Heart right ventricle (tissue), 16 donors: ENCODE measurements at places on chromosomes 12 and 14. TPM values are rescaled to one million over a fixed set of nuclear protein-coding genes. Genes with fewer than 3 reads are reported as not detected.

PRH2 gene
- not detected for polyA plus RNA-seq

SYCP3 gene
- polyA plus RNA-seq = 0.07 TPM

C12orf42 gene
- not detected for polyA plus RNA-seq

KIF26A gene
- polyA plus RNA-seq = 5.9 TPM

ASCL1 gene
- polyA plus RNA-seq = not detected

SERPINA5 gene
- 2.0 TPM for polyA plus RNA-seq

RPS26 gene
- polyA plus RNA-seq = 1,370 TPM

PARP2 gene
- 13.5 TPM for polyA plus RNA-seq

SLC8A3 gene
- not detected for polyA plus RNA-seq

GUCY2C gene
- not detected for polyA plus RNA-seq

SLC38A4 gene
- polyA plus RNA-seq = 0.06 TPM

TMEM120B gene
- polyA plus RNA-seq = 7.7 TPM

- no peak for DNase-seq
Measured at GRCh38 chr12:10563002-10563401, 50.4 kb downstream of the MAGOHB start.

GRCh38 chr12:108969622-108970021 is 51.2 kb downstream of the SVOP start:
- DNase-seq = no peak

- no peak for DNase-seq
Measured at GRCh38 chr12:2792671-2793500, 1.9 kb upstream of the FKBP4 start.

DNA sequence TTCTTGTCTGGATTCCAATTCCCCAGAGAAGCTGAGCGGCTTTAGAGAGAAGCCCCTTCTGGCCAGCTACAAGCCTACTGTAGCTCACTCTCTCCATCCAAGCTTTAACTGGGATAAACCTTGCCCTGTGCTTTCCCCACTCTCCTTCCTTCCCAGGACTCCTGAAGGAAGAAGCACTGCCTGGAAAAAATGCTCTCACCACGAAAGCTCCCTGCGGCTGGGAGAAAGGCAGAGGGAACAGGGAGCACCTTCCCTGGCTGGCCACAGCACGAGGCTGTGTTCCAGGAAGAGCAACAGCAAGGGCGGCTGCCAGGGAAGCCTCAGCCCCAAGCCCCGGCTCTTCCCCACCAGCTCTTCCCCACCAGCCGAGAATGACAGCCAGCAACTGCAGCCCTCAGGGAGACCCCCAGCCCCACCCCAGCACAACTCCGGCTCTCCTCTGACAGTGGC is 40.8 kb upstream of the PNMA1 start:
- DNase-seq = peak; percentile 44

DNA sequence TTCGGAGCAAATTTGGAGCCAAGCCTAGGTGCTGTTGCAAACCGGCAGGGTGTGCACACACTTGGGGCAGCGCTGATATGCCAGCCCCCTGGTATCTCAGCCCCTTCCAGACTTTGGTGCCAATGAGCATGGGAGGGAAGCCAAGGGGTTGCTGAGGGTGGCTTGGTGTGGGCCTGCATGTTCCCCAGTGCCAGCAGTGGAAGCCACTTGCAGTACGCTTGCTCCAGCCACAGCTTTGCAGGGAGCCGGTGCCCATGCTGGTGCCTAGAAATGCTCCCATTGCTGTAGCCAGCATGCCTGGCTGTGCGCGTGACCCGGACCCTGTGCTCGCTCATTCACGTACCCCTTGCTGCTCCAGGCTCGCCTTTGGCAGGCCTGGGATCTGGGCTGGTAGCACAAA is 67.1 kb upstream of the DNM1L start:
- no peak for DNase-seq

DNA sequence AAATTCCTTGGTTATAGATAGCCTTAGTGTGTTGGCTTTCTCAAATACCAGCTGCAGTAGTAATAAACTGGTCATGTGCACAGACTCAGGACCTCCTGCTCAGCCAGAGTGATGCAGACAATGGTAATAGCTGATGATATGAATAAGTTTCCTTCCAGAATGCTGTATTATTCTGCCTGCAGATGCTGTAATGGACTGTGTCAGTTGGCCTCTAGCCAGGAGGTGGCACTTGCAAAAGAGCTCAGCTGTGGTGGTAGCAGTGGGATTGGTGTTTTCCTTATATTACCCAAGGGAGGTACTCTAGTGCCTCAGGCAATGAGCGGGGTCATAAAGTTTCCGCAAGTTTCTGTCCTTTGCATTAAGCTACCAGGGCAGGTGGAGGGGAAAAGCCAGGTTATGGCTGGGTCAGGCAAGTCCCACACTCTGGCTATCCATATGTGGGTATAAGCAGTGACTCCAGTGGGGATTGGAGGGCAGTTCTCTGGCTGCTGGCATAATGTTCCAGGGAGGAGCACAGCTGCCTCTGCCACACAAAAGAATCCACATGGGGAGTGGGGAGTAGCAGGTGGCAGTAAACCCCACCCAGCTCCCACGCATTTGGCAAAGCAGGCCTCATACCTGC is 14.0 kb upstream of the MUCL1 start:
- DNase-seq = no peak

- DNase-seq = no peak
Measured at GRCh38 chr12:96208346-96208745, 14.2 kb downstream of the ELK3 start.

DNA sequence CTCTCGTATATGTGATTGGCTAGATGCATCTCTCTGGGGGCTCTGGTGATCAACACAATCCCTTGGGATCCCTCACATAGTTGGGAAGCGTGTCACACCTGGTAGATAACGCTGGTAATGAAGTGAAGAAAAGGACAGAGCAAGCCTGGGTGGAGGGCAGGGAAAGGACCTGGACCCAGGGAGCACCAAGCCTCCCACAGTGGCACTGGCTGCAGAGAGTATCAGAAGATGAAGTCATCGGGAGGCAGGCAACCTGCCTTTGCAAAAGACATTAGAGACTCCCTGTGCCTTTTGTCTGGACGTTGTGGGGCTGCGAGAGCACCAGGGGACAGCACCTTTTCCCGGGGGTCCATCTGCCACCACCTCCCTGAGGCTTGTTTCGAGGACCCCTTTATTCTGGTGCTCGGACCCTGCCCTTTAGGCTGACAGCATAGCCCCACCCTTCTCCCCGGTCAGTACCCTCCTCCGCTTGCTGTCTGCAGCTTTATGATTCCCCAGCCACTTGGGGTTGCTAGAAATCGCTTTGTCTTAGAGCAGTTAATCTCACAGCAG is 116.4 kb downstream of the EML1 start:
- no peak for DNase-seq

GRCh38 chr12:48023386-48023785 is 19.1 kb upstream of the COL2A1 start:
- DNase-seq = peak; percentile 57

DNA sequence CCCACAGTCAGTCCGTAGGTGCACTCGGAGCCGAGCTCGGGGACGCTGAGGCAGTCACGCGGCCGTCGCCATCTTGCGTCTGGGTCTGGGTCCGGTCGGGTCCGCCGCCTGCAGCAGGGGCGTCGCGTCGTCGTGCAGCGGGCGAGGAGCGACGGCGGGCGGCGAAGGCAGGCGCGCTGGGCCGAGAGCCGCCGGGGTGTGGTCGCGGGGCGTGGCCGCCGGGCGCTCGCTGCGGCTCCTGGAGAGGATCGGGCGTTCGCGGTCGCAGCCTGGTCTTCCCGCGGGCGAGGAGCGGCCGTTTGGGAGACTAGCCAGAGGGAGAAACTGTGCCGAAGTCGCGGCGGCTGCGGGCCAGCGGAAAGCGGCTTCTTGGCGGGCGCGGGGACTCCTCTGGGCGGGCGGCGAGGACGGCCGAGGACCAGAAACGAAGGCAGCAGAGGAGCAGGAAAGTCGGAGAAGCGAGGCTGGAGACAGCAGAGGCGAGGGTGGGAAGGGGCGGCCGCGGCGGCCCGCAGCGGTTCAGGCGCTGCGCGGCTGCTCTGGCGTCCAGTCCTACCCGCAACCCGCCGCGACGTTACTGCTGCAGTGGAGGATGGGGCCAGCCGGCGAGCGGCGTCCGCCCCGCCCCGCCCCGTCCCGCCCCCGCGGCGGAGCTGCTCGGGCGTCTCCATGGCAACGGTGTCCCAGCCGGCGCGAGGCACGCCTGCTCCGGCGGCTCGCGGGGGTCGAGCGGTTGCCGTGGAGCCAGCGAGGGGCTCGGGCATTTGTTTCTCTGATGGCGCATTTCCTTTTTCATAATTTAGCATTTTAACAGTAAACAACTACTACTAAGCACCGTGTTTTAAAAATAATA is at the start of gene PNMA1:
TSS of gene PNMA1 (minus strand) at position 582 of the 853 bp plus-strand sequence. CDS start 745 bp downstream, outside the sequence.
- DNase-seq = peak; percentile 89

- no peak for DNase-seq
Measured at GRCh38 chr14:75318353-75318752, 39.7 kb downstream of the FOS start.

DNA sequence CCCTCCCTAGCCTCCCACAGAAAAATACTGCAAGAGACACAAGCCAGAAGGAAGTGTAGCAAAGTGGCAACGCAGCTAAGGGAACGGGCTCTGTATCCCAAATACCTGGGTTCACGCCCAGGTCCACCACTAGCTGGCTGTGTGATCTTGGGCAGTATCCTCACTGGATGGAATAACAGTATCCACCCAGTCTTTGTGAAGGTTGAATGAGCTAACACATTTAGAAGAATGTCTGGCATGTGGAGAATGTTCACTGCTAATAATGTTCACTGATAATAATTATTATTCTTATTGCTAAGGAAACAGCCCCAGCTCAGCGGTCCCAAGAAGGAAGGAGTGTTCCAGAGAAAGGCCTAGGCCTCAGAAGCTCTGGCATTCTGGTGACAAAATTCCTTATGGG is 70.9 kb downstream of the VWF start:
- no peak for DNase-seq

GRCh38 chr12:14573118-14573517 is 5.4 kb upstream of the PLBD1 start:
- DNase-seq = no peak

DNA sequence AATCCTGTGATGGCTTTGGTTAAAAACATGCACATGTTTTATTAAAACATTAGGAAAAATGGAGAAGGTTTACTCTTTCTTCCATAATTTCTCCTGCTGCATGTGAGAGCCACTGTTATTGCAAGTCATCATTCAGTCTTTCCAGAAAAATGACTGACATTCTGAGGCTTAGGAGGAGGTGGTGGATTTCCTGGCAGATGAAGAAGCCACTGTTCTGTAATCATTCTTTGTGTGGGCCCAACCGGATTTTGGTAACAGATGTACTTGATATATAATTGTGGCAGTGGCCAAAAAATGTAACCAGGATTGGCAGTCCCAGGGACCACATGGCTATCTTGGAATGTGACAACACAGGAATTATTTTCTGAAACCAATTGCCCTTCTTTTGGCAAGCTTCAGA is 120.2 kb downstream of the DAAM1 start:
- no peak for DNase-seq

- DNase-seq = no peak
Measured at GRCh38 chr12:123530668-123531067, 2.9 kb downstream of the RILPL1 start.

GRCh38 chr12:120215766-120216735 is 15.1 kb upstream of the RPLP0 start:
- no peak for DNase-seq

GRCh38 chr12:40963751-40964150 is 224.4 kb upstream of the PDZRN4 start:
- no peak for DNase-seq

- DNase-seq = no peak
Measured at GRCh38 chr12:103839609-103840461, 1.2 kb downstream of the NT5DC3 start.

GRCh38 chr12:71191509-71192196 is 33.9 kb upstream of the TSPAN8 start:
- DNase-seq = no peak

DNA sequence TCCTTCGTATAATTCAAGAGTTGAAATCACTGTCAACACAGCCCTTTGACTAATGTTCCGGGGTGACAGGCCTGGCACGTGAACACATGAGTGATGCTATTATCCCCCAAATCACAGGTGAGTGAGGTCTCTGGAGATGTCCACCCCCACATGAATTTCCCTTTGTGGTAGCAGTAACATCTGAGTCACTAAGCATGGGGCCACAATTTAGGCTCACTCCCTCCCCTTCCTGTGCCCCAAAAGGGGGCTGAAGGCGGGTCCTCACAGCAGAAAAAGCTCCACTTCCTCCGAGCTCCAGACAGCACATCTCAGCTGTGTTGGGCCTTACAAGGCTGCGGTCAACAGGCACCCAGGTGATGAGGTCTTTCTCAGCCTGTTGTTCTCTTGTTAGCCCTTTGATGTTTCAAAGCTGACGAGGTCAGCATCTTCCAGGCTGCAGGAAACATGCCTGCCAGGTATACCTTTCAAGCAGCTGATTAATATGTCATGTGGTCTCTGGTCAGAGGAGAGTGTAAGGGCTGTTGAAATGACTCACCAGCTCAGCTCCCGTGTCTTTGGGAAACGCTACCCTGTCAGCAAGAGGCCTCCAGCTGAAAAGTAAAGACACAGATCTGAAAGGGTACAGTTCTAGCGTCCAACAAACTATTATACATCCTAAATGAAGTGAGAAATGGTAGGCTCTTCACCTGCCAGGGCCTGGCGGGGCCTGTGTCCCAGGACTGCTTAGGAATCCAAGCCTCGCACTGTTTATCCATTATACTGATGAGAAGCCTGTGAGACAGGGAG is 107.3 kb downstream of the ZFP36L1 start:
- no peak for DNase-seq

GRCh38 chr14:53603994-53604393 is 352.6 kb downstream of the BMP4 start:
- no peak for DNase-seq

GRCh38 chr12:112182499-112182898 is 57.1 kb downstream of the TRAFD1 start:
- no peak for DNase-seq

DNA sequence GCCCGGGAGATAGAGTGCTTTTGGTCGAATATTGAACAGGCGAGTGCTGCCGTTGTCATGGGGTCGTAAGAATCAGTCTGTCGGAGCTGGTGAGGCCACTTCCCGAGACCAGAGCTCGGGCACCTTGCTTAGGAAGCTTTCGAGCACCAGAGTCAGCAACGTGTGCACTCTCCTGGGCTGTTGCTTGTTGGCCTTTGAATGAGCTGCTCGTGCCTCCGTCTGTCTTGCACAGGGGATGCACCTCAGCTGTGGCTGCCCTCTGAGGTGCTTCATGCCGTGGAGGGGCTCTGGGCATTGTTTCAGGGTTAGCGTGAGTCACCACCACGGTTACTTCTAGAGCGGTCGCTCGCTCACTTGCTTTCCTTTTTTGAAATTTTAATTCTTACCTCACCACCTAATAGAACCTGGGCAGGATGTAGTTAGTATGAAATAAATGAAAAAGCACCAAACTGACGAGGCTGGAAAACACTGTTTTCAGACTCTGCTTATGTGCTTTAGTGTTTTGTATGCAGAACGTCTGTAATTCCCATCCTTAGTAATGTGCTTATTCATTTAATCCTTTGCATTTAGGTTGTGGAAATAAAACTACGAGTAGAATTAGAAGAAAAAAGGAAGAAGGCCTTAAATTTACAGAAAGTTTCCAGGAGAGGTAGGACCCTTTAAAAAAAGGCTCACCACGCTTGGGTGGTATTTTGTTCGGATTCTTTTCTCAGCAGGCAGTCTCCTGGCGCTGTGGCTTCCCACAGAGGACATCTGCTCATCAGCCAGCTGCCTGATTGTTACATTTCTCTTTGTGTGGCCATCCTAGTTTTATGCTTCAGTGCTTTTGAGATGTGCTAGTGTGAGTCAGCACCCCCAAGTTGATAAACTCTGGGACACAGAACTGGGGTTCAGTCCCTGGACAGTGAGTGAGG is 40.6 kb downstream of the EP400 start:
- DNase-seq = no peak
